Lung (tissue), 17 donors: ENCODE measurements at places on chromosomes 4 and X.

DNA sequence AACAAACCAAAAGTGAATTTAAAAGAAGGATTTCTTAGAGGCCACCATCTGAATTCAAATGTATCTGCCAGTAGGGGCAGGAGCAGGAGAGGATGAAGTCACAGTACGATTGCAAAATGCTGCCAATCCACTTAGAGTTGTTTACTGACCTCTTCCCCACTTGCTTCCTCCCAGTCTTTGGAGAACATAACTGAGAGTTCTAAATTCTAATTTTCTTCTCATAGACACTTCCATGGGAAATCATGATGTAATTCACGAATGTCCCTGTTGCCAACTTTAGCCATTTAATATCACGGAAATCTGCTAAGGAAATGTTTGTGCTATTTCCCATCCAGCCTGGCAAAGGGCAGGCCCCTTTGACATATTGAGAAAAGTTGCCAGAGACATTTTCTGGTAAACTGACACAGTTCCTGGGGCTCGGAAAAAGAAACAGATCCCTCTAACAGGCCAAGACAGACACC lies 33.6 kb upstream of the NOCT start:
- no peaks in the 10 kb centered on the region for H3K36me3 ChIP-seq
- H3K27me3 ChIP-seq: no peaks in the 10 kb centered on the region
- peaks cover 7% of the 10 kb centered on the region for H3K4me1 ChIP-seq
- peak; percentile 85 for DNase-seq

- DNase-seq: peak; percentile 24
- peaks cover 4% of the 10 kb centered on the region for H3K4me1 ChIP-seq
- no peak overlapping the region for H3K27ac ChIP-seq
- peaks cover 21% of the 10 kb centered on the region for H3K36me3 ChIP-seq
- H3K27me3 ChIP-seq: no peaks in the 10 kb centered on the region
Measured at GRCh38 chr4:53459548-53459947, 82.1 kb downstream of the FIP1L1 start.

DNA sequence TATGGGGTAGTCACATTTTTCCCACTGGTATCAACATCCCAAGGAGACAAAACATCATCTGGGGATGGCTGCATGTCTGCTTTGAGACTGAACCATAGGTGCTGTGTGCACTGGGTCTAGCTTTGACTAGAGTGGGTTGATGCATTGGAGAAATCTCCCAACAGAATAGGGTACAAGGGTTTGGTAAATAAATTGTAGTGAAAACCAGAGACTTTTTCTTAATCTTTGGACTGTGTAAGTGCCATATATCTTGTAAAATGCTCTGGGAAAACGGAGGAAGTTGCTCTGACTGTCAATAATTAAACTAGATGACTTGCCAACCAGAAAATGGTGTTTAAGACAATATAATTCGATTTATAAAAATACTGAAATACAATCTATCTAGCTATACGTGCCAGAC lies 1064.0 kb upstream of the SLIT2 start:
- no peak for DNase-seq
- H3K36me3 ChIP-seq: no peaks in the 10 kb centered on the region

- DNase-seq: no peak
- H3K27me3 ChIP-seq: no peaks in the 10 kb centered on the region
- H3K4me3 ChIP-seq: no peak overlapping the region
- no peaks in the 10 kb centered on the region for H3K36me3 ChIP-seq
- H3K27ac ChIP-seq: no peak overlapping the region
Measured at GRCh38 chrX:34546366-34546765, 110.7 kb downstream of the TMEM47 start.

DNA sequence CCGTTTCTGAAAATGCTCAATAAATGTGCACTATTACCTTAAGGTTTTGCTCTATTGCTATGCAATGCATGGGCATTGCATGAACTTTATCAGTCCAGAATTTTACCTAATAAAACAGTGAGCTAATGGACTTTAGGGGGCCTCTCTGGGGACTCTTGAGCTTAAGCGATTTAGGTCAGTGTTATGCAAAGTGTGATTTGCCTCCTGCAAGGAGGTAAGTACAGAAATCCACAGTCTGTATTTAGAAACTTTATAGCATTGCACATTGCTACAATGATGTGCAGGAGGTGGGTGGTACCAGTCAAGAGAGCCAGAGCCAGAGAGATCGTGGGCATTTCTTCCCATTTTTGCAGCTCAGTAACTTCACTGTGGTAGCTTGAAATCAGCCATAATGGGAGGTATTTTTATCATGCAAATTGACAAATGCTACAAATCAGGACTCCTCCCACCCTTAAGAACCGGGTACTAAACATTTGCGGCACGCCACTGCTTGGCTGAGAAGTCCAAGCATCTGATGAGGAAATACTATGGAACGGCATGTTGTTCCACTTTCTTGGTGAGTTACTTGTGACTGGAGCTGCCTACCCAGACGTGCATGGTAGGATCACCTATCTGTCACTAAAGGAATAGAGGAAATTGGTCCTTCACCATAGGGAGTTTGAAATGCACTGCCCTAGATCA lies 174.6 kb upstream of the PGRMC2 start:
- H3K4me1 ChIP-seq: no peaks in the 10 kb centered on the region
- H3K36me3 ChIP-seq: no peaks in the 10 kb centered on the region
- no peak overlapping the region for H3K27ac ChIP-seq
- DNase-seq: no peak
- no peaks in the 10 kb centered on the region for H3K27me3 ChIP-seq

DNA sequence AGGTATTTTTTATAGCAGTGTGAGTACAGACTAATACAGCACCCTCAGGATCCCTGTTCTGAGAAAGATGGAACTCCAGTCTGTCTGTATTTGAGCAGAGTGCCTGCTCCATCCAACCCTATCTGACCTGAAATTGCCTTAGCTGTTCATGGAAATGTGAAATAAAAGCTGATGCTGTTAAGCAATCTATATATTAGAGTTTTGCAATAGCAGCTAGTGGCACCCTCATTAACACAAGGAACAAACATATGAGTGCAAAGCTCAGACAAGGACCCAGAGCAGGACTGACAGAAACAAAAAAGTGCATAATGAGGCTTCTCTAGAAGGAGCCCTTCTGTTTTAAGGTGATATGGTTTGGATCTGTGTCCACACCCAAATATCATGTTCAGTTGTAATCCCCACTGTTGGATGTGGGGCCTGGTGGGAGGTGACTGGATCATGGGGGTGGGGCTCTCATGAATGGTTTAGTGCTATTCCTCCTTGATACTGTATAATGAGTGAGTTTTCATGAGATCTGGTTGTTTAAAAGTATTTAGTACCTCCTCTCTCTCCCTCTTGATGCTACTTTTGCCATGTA lies 272.9 kb upstream of the KLF3 start:
- no peaks in the 10 kb centered on the region for H3K36me3 ChIP-seq
- H3K4me3 ChIP-seq: no peak overlapping the region
- DNase-seq: no peak
- no peak overlapping the region for H3K27ac ChIP-seq
- no peaks in the 10 kb centered on the region for H3K4me1 ChIP-seq

DNA sequence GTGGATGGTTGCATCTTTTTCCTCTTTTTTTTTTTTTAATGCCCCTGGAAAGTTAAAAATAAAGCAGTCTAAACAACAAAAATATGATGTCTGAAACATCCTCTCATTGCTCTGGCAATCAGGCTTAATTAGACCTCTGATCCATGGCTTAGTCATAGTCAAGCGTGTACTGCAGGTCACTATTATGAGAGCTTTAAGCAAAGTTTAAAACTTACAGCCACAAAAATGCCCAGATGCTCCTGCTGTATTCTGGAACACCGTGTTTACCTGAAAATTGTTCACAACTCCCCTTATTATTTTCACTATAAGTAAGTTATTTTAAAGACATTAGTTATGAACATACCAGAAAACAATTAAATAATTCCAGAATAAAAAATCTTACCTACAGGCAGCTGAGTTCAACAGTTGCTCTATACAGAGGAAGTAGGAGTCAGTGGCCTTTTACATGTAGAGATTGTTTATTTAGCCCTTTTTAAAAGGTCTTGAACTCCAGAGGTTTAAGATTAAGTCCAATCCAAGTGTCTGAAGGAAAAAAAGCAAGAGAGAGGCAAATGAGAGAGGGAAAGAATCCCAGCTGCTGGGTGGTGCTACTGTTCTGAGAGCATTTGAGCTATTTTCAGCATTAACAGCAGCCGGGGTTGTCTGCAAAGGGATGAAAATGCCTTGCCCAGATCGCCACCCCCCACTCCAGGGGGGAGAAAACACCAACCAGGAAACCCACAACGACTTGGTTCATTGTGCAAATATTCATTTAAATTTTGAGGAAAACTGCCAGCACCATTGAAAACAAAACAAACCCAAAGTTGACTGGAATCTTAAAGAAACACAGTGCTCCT lies 36.9 kb downstream of the SORBS2 start:
- peak overlapping the region; percentile 67 for H3K27ac ChIP-seq
- no peaks in the 10 kb centered on the region for H3K27me3 ChIP-seq
- H3K4me1 ChIP-seq: peaks cover 8% of the 10 kb centered on the region

- DNase-seq: no peak
- H3K4me3 ChIP-seq: no peak overlapping the region
- no peaks in the 10 kb centered on the region for H3K4me1 ChIP-seq
- no peaks in the 10 kb centered on the region for H3K36me3 ChIP-seq
- H3K27me3 ChIP-seq: no peaks in the 10 kb centered on the region
- no peak overlapping the region for H3K27ac ChIP-seq
Measured at GRCh38 chr4:134382478-134383227, 181.1 kb upstream of the PABPC4L start.

- H3K36me3 ChIP-seq: no peaks in the 10 kb centered on the region
- DNase-seq: no peak
- no peaks in the 10 kb centered on the region for H3K27me3 ChIP-seq
- no peaks in the 10 kb centered on the region for H3K4me1 ChIP-seq
- H3K4me3 ChIP-seq: no peak overlapping the region
Measured at GRCh38 chr4:161629694-161630441, 533.9 kb downstream of the FSTL5 start.

GRCh38 chr4:113289766-113290165 lies 240.3 kb downstream of the ANK2 start:
- no peaks in the 10 kb centered on the region for H3K4me1 ChIP-seq
- H3K27ac ChIP-seq: no peak overlapping the region
- DNase-seq: peak; percentile 70
- H3K27me3 ChIP-seq: no peaks in the 10 kb centered on the region
- H3K4me3 ChIP-seq: no peak overlapping the region

GRCh38 chrX:13893826-13894225 lies 76.9 kb upstream of the GPM6B start:
- no peaks in the 10 kb centered on the region for H3K4me1 ChIP-seq
- H3K4me3 ChIP-seq: no peak overlapping the region
- no peak overlapping the region for H3K27ac ChIP-seq
- DNase-seq: no peak
- H3K27me3 ChIP-seq: peaks cover 6% of the 10 kb centered on the region

DNA sequence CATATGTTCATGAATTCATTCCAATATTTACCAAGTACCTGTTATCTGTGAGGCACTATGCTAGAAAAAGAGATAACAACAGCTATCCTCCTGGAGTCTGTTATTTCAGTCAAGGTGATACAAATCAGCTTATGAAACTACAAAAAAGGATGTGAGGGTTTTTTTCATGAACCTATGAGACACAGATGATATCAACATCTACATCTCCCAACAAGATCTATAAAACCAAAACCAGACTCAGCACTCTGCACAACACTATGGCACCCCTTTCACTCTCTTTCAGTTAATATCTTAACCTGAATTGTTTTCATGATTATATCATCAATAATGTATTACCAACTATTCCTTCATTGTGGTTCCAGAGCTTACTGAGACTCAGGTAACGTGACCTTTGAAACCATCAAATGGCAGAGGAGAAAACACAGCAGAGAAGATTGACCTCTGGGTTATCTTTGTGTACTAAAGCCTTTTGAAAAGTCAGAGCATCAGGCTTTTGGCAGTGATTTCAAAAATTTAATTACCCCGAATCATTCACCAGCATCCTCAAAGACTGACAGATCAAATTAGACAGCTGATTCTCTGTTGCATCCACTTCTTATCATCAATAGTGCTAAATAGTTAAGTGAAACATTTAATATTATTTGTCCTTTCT lies 244.6 kb upstream of the FTHL17 start:
- no peaks in the 10 kb centered on the region for H3K4me1 ChIP-seq
- DNase-seq: no peak
- no peak overlapping the region for H3K27ac ChIP-seq
- no peaks in the 10 kb centered on the region for H3K27me3 ChIP-seq

DNA sequence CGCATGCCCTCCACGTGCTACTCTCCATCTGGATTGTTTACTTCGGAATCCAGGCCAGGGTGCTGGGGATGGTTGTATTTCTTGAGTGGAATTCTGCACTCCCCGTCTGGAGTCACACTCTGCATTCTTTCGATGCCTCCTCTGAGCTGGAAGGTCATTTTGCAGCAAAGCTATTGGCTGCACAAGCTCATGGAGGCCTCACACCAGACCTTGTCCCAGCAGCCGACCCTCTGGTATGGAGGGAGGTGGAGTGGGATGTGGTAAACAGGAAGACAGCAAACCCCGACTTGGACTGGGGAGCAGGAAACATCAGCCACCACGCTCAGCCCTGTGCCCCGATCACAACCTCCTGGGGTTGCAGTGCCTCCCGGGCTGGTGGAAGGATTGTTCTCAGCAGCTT lies 225.3 kb upstream of the LNX1 start:
- H3K36me3 ChIP-seq: no peaks in the 10 kb centered on the region
- no peaks in the 10 kb centered on the region for H3K27me3 ChIP-seq
- H3K4me1 ChIP-seq: peaks cover 23% of the 10 kb centered on the region
- H3K4me3 ChIP-seq: no peak overlapping the region
- no peak overlapping the region for H3K27ac ChIP-seq

GRCh38 chr4:110904435-110905065 lies 281.7 kb upstream of the PITX2 start:
- H3K27me3 ChIP-seq: no peaks in the 10 kb centered on the region
- H3K36me3 ChIP-seq: no peaks in the 10 kb centered on the region
- DNase-seq: no peak
- H3K4me3 ChIP-seq: no peak overlapping the region

DNA sequence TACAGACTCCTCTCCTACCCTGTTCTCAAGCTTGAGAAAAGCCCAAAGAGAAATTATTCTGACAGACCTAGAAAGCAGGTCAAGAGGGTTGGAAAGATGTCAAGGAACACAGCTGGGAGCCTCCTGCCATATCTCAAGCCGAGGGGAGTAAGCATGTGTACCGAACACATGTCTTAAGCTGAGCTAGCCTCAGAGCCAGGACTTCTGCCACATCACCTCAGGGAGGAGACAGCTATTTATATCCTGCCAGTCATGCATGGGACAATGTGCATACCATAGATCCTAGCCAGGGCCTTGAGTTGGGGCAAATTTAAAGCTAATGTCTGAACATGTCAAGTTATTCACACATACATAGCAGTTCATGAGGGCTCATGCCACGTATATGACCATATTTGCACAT lies 11.8 kb downstream of the TMEM31 start:
- no peak for DNase-seq
- H3K4me1 ChIP-seq: peaks cover 1% of the 10 kb centered on the region
- no peak overlapping the region for H3K4me3 ChIP-seq
- H3K27ac ChIP-seq: no peak overlapping the region
- no peaks in the 10 kb centered on the region for H3K36me3 ChIP-seq

DNA sequence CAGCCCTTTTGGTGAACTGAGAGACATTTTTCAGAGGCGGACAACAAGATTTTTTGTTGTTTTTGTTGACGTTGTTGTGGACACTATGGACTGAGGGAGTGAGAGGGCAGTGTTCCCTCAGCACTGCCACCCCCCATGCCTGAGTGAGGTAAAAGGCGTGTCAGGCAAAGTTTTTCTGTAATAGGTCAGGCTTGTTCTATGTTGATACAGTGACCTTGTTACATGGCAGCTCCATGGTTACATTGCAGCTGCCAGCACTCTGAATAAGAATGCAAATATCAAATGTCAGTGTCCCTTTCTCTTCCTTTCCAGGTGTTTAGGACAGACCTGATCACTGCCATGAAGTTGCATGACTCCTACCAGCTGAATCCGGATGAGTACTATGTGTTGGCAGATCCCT lies 36.6 kb downstream of the JADE1 start:
- H3K4me1 ChIP-seq: peaks cover 7% of the 10 kb centered on the region
- DNase-seq: no peak
- H3K36me3 ChIP-seq: peaks cover 11% of the 10 kb centered on the region
- no peaks in the 10 kb centered on the region for H3K27me3 ChIP-seq
- H3K27ac ChIP-seq: no peak overlapping the region
